ENCODE measurements at places on chromosomes 11 and 22.

DNA sequence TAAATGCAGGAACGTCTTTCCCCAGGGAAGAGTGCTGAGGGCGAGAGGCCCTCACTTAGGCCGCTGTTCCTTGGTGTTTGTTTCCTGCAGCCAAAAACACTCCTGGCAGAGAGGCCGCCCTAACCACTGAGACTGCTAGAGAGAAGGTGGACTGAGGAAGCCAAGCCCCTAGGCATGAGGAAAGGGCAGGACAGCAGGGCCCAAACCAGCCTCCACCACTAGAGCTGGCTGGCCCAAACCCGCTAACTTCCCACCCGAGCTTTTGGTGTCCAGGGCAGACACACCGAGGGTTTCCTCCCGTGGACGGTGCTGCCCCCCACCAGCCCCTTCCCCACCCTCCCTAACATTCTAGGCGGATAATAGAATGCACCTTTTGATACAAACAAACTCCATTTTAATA lies 6.0 kb downstream of the FGF19 start:
- DNase-seq: no peak

GRCh38 chr11:2459796-2460531 lies 15.2 kb downstream of the KCNQ1 start:
- DNase-seq: no peak

DNA sequence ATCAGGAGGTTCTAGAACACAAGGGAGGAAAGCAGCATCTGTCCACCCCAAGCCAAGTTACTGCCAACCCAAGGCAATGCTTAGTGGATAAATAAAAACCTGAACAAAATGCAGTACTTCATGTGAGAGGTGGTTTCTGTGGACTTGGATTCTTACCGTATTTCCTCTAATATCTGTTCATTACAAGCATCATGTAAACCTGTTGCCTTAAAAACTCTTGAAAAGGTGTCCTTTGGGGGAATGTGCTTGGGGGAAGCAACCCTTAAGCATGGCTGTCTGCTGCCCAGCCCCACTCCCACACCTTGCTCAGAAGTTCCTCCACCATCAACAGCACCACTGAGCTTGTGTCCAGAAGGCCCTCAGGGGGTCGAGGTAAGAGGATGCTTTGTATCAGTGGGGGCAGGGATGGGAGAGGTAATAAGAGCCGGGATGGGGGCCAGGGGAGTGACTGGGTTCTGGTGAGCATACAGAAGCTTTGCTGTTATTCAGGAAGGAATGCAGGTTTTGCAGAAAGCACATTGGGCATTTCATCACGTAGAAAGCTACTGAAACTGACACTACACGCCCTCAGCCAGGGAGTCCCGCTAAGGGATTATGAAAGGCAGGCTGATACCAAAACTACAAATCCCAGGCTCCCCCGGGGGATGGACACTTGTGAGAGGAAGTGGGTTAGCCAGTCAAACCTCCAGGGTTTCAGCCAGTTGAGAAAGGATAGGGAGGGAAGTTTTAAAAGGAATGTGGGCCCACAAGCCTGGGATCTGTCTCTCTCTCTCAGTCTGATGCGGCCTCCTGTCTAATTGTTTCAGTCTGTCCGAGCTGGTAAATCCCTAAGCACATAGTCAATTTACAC lies 52.0 kb downstream of the KCNJ1 start:
- DNase-seq: peak; percentile 89

DNA sequence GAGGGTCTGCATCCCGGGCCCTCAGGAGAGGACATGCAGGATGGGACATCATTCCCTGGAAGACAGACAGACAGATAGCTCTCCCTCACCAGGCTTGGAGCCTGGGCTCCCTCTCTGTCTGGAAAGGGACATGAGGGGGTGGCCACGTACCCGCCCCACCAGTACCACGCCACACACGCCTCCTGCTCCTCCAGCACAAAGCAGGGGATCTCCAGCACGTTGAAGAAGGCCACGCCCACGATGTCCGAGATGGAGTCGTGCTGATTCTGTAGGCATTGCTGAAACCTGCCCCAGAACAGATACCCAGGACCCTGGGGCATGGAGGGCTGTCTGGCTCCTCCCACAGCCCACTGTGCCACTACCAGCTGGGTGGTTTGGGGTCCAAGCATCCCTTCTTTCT lies 2.2 kb downstream of the PLA2G3 start:
- DNase-seq: no peak

DNA sequence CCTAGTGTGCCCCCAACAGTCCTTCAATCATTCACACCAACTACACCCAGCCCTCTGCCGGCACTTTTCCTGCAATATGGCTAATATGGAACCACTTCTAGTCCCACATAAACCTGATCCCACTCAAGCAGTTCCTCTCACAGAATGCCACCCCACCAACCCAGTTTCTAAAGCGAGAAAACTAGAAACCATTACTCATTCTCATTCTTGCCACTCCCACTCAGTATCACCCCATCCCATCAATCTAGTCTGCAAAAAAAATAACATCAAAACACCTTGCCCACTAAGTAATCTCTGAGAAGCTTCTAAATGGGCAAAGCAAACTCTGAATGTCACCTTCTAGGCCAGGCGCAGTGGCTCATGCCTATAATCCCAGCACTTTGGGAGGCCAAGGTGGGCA lies 17.9 kb downstream of the NAP1L4 start:
- no peak for DNase-seq

DNA sequence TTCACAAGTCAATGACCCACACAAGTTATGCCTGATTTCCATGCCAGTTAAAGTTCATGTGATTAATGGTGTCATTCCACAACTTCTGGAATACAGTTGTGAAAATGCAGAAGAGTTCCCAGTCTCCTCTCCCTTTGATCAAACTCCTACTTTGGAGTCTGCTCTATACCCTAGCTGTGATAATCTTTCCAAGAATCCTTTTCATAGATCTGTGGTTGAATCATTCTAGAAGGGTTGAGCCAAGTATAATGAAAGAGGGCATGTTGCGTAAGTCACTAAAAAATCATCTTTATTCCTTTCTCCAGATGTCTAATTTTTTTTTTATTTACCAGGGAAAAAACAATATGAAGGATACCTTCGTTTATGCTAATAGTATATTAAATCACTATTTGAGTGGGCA lies 89.7 kb upstream of the CARD18 start:
- peak; percentile 43 for DNase-seq

- no peak for DNase-seq
These were observed 17.8 kb downstream of the MAFF start for GRCh38 chr22:38219632-38220031.

DNA sequence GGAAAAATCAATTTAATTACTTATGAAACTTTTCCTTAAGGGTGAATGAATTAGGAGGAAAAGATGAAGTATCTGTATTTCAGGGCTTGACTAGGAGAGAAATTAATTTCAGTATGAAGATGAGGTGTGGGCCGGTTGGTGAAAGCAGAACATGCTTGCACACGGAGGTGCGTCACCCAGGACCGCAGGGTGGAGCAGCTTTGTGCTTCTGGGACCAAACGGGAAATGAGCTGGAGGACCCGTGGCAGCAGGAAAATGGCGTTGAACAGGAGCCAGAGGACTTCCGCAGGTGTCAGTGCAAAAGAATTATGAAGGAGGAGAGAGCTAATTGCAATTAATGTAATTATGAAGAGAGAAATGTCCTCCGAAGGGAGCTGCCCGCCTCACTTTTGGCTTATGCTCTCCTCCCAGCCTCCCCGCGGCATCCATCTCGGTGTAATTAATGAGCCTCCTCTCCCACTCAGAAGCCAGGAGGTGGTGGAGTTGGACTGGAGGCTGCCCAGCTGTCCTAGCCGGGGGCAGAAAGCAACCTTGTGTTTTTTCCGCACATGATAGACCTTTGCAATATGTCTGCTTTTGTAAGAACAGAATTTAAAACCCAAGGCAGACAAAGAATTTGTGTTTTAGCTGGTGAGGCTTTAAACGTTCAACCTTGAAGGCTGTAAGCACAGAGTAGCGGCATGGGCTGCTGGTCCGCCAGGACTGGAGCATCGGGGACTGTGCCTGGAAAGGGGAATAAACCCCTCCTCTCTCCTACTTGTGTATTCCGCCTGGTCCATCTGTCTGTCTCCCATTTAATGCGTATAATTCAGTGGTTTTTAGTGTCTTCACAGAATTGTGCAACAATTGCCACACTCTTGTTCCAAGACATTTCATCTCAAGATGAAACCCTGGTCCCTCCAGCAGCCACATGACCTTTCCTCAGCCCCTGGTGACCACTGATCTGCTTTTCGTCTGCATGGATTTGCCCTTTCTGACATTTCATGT lies 180.6 kb downstream of the TBC1D22A start:
- no peak for DNase-seq

- DNase-seq: no peak
These were observed 1296.3 kb downstream of the LRRC4C start for GRCh38 chr11:40162901-40163883.

DNA sequence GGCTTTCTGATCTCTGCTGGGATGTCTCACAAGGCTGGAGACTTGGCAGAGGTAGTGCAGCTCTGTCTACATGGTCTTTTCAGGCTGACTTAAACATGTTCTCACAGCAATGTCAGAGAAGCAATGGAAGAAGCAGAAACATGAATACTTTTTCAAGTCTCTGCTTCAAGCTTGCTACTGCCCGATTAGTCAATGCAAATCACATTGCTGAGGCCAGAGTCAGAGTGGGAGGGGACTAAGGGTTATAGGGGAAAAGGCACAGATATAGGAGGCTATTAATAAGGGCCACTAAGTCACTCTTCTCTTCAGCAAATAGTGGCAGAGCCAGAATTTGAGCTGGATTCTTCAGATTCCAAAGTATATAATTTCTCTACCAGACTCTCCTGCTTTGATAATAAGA lies 390.5 kb downstream of the TMEM135 start:
- DNase-seq: no peak

DNA sequence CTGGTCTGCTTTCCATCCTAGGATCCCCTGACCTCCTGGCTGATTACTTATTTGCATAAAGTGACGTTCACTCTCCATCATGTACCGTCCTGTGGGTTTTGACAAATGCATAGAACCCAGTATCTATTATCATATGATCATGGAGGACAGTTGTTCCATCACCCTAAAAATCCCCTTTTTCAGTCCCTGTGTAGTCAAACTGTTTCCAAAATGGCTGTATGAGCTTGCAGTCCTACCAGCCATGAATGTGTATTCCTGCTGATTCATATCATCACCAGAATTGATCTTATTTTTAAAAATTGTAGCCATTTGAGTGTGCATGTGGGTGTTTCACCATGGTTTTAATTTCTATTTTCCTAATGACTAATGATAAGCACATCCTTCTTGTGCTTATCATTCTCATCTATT lies 108.8 kb downstream of the MPPED1 start:
- no peak for DNase-seq

GRCh38 chr11:105449100-105449734 lies 160.7 kb upstream of the GRIA4 start:
- DNase-seq: no peak

Measured in NCI-H226 (cell line).